Tibial nerve (tissue), 4 donors: ENCODE measurements at places on chromosomes 12 and 14. TPM values are rescaled to one million over a fixed set of nuclear protein-coding genes. Genes with fewer than 3 reads are reported as not detected.

PARP11 gene
- 6.0 TPM for total RNA-seq

DNA sequence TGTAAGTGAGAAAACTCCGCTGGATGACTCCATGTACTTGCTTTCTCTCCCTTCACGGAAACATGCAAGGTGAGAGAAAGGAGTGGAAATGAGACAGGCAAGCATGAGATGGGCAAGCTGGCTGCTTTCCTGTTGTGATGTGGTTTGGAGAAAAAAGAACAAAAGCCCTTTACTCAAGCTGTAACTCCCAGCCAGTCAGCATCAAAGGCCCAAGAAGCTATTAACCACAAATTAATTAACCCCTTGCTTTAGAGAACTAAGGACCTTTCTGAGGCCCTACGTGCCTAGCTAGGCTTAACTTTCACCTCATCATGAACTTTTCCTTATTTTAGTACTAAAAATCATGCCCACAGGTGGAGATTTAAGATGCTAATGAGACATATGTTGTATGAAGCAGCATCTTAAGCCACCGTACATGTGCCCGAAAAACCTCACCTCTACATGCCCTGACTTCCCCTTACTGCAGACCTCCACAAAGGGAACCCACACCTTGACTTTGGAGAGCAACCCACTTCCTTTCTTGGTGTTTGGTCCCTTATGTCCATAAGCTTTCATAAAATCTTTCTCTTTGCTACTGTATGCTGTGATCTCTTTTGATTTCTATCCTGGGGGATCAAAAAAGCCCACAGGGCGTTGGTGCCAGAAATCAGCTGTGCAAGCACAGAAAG is 87.0 kb downstream of the GALNT8 start:
- no peak for DNase-seq

LMNTD1 gene
- not detected for total RNA-seq

GRCh38 chr14:34064349-34064748 is 113.5 kb upstream of the EGLN3 start:
- DNase-seq: peak; percentile 65

GRCh38 chr12:48956279-48957140 is 777 bp downstream of the ARF3 start:
- DNase-seq: peak; percentile 57
